ENCODE measurements at places on chromosomes 12 and 14. TPM values are rescaled to one million over a fixed set of nuclear protein-coding genes. Genes with fewer than 3 reads are reported as not detected.

ARMH4 gene
- total RNA-seq: 6.4 TPM

DNA sequence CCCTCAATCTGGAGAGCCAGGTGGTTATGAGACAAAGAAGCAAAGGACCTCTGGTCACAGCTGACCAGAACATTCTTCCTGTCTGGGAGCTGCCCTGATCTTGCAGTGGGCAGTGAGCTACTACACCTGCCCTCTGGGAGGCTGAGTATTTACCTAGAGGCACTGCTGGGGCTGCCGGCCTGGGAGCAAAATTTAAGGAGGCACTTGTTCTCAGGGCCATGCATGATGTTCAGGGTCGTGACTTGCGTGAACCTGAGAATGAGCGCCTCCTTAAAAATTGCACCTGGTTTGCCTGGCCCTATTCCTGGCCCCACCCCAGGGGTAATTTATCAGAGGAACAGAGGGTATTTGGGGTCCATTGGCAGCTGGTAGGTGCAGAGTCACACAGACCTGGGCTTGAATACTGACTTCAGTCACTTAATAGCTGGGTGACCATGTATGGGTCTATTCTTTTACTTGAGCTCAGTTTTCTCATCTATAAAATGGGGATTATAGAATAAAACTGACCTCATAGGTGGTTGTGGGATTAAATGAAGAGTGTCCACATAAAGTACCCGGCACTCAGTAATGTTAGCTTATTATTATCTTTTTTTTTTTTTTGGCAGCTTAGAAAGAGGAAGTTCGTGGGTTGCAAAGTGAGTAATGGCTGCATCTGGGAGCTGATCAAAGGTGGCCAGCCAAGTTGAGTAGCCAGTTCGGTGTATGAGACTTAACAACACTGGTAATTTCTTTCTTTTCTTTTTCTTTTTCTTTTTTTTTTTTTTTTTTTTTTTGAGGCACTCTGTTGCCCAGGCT, 107.4 kb upstream of the MED13L start:
- no peak for DNase-seq

TEX52 gene
- total RNA-seq: not detected

GRCh38 chr12:70366581-70367257, 629 bp downstream of the KCNMB4 start:
- DNase-seq: no peak

- DNase-seq: no peak
Measured at GRCh38 chr14:80003138-80003537, 208.2 kb downstream of the DIO2 start.

GRCh38 chr14:54087376-54087775, 130.8 kb upstream of the BMP4 start:
- no peak for DNase-seq

DNA sequence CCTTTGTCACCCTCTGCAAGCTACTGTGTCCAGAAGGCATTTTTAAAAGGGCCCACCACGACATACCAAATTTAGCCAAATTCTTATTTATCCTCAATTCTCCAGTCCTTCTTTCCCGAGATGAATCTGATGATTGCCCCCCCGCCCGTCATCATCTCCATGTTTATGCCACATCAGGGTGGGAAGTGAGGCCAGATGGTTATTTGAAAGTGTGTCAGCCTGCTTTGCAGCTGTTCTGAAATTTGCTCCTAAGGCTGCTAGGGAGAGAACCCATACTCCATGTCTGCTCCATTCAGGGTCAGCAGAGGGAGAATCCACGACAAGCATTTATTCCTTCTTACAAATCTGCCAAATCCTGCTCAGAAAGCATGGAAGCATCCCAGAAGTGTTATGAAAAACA, 337.8 kb downstream of the ADAMTS20 start:
- no peak for DNase-seq

- DNase-seq: no peak
Measured at GRCh38 chr14:61797309-61797708, 35.1 kb downstream of the SNAPC1 start.

NT5DC3 gene
- 4.7 TPM for total RNA-seq

CACNA1C gene
- total RNA-seq: 182 TPM

DNA sequence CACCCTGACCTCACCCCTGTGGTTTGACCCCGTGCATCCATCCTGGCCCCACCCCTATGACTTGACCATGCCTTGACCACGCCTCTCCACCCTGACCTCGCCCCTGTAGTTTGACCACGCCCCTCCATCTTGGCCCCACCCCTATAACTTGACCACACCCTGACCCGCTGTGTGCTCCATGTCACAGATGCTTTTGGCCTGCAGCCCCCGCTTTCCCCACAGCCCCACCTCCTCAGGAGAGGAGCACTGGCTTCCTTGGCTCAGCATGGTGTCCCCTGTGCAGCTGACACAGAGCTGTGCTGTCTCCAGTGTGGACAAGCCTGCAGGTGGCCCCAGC, 269.9 kb upstream of the SFSWAP start:
- DNase-seq: no peak

DNA sequence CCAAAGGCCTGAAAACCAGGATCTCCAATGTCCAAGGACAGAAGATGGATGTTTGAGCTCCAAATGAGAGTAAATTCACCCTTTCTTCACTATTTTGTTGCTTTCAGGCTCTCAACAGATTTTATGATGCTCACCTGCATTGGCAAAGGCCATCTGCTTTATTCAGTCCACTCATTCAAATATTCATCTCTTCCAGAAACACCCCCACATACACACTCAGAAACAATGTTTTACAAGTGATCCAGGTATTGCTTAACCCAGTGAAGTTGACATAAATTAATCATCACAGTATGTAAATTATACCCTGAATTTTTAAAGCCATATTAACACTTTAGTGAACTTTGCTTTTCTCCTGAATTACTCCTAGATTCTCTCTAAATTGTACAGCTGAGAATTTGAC, 63.3 kb downstream of the DUSP6 start:
- no peak for DNase-seq

TTC9 gene
- total RNA-seq: 2.9 TPM

KITLG gene
- 9.0 TPM for total RNA-seq

GRCh38 chr12:118495296-118495695, 118.9 kb downstream of the SUDS3 start:
- no peak for DNase-seq
